ENCODE measurements at places on chromosomes 12 and 14.

DNA sequence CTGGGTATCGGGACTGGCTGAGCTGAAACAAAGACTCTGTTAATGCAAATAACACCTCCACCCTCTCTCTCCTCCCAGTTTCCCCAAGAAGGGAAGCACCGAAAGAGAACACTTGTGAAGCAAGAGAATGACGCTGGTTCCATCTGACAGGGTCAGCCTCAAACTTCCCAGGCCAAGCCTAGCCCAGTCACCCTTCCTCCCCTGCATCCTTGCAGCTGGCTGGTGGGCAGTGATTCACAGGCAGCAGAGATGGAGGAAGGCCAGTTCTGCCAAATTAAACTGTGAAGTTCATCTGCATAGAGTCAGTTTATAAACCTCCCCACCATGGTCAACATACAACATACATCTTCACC, 2.8 kb downstream of the LRRC74A start:
- no peak for DNase-seq

DNA sequence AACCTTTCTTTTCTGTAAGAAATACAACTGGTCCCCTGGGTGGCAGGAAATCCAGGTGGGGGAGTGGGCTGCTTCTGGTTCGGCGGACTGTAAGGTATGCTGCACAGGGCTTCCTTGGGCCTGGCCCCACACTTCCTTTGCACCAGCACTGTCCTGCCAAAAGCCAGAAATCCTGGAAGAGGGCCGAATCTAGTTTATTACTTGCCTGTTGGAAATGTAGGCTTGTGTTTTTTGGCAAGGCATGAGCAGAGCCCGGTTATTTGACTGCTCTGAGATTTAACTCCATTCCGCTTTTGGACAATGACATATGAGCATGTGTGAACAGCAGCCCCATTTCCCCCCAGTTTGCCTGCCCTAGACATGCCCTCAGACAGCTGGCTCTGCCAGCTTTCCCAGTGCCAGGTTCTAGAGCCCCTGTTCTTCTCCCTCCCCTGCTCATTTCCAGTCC, 86.6 kb downstream of the BORCS5 start:
- DNase-seq: no peak

DNA sequence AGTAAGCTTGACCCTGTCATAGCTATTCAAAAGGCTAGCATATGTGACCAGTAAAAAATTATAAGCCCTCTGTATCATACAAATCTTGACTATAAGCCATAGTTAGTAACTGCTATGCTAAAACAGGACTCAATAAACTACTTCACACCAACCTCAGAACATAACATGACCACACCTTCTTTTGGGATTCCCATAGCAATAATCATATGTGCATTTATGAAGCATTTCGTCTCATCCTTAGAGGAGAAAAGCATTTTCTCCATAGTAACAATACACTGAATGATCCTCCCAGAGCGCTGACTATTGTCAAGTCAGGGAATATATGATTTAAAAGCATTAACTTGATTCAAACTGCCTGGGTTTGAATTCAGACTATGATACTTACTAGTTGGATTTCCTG, 46.2 kb downstream of the GRIN2B start:
- no peak for DNase-seq

DNA sequence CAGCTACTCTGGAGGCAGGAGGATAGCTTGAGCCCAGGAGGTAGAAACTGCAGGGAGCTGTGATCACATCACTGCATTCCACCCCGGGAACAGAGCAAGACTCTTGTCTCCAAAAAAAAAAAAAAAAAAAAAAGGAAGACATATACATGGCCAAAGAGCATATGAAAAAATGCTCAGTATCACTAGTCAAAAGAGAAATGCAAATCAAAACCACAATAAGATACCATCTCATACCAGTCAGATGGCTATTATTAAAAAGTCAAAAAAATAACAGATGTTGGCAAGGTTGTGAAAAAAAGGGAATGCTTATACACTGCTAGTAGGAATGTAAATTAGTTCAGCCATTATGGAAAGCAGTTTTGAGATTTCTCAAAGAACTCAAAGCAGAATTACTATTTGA, 174.8 kb upstream of the ATF7IP start:
- no peak for DNase-seq

DNA sequence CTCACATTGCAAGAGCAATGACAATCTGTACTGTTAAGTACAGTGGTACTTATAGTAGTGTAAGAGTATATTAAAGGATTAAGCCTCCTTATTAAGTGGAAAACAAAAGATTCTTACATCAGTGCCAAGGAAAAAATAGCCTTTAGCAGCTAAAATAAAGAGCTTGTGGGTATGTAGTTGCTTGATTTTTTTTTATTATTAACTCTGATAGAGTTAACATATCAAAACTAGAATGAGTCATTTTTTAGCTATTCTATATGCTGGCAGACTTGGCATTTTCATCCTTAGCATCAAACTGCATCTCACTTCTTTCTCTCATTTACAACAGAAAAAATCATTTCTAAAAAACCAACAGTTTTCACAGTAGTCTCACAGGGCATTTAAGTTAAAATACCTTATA, 86.5 kb downstream of the ATP2B1 start:
- DNase-seq: no peak

GRCh38 chr12:58413794-58414193, 472.4 kb downstream of the ATP23 start:
- DNase-seq: no peak

Data from stimulated activated naive CD8-positive, alpha-beta T cell treated with anti-CD3 and anti-CD28 coated beads, Interleukin-15, Interleukin-2, amounts not matched to agents 100 U/mL and 50 U/mL, for 24 hours (primary cell).